ENCODE measurements at places on chromosomes 5 and 9.

GRCh38 chr5:164784230-164784629, 1278.8 kb downstream of the MAT2B start:
- no peak for DNase-seq

GRCh38 chr5:131810510-131811249, 13.9 kb upstream of the FNIP1 start:
- DNase-seq, result no peak

GRCh38 chr5:43099640-43100039, 21.1 kb upstream of the ZNF131 start:
- no peak for DNase-seq

DNA sequence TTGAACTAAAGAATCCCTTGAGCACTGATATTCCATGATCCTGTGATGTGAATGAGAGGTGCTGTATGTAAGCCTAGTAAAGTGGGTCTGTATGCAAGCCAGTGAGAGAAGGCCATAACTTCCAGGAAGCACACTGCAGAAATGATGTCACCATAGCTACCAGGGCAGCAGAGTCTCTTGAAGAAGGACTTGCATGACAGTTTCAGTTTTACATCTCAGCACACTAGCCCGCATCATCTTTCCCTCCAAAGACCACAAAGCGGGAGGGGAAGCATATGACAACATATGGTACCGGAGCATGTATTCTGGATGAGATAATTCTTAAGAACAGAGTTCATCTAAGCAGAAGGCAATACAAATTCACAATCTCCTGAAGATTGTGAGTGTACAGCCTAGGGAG, 37.6 kb upstream of the MAST4 start:
- no peak for DNase-seq

GRCh38 chr9:87280421-87280820, 217.2 kb upstream of the DAPK1 start:
- no peak for DNase-seq

Measured in stimulated activated CD4-positive, alpha-beta T cell treated with anti-CD3 and anti-CD28 coated beads, TNF-alpha, amount 100 ng/mL, for 24 hours (primary cell).